NCI-H446 treated with DMSO at 0.1 percent for 48 hours (cell line): ENCODE measurements at places on chromosomes 5 and 9.

GRCh38 chr5:83342465-83342864 is 129.1 kb upstream of the VCAN start:
- no peak for DNase-seq

GRCh38 chr9:117302487-117302886 is 112.4 kb downstream of the ASTN2 start:
- DNase-seq: no peak

DNA sequence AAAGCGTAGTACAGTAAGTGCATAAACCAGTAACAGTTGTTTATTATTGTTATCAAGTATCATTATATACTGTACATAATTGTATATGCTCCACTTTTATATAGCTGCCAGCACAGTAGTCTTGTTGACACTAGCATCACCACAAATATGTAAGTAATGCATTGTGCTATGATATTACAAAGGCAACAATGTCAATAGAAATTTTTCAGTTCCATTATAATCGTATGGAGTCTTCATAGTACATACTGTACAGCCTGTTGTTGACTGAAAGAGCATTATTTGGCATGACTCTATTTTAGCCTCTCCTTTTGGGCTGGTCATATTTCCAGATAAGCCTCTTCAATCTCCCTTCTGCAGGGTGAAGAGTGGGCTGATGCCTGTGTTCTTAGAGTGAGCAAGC is 40.4 kb downstream of the CFAP95 start:
- no peak for DNase-seq

DNA sequence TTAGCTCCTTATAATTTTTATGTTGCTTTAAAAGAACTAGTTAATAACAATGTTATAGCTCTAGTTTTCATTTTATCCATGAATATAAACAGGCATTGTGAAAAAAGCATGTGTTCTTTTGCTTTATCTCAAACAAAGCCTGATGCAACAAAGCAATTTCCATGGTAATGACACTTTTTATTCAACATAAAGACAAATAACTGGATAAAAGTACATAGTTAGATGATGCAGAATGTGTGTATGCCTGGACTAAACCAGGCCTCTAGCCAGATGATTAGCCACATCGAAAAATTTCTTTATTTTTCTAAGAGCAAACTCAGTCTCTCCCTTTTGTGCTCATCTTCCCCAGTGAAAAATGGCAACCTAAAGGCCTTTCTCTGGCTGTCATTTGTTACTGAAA is 125.6 kb upstream of the TARS1 start:
- DNase-seq: no peak

GRCh38 chr5:169300468-169301385 is at the start of gene SLIT3:
Gene SLIT3, minus strand, starts transcription at chr5:169301139. Its CDS starts 430 bp downstream, at chr5:169300709.
- DNase-seq: no peak

DNA sequence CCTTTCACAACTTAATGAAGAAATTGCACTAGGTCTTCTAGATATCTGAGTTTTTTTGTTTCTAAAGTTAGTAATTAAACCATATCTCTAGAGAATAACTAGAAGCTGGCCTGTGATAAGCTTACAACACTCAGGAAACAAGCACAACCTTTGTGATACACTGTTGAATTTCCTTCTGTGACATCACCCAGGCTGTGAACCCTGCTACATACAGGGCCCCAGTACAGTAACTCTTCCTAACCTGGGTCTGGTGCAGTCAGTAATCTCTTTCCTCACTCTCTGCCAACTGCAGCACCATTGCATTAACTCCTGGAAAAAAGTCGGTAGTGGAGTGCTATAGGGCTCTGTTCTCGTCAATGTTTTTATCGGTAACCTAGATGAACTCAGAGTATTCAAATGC is 10.6 kb upstream of the IGFBPL1 start:
- DNase-seq: no peak

DNA sequence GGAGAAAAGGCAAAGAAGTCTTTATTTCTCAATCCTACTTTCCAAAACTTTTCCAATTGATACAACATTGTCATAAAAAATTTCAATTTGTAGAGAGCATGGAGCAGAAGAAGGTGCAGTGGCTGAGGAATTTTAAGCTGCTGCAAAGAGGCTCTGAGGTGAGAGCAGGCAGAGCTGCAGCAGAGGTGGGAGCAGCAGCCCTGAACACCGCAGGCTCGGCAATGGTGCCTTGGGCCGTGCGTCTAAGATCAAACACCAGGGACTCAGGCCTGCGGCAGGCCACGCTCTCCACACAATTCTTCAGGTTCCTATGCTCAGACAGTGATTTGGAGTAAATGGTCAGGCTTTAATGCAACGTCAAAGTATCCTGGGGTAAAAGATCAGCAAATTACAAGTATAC is 46.3 kb downstream of the SIL1 start:
- DNase-seq: no peak

- DNase-seq: peak; percentile 68
These were observed 1.6 kb upstream of the HAPLN1 start for GRCh38 chr5:83721953-83722901.

GRCh38 chr9:20570756-20571155 is 51.5 kb downstream of the MLLT3 start:
- DNase-seq: no peak

DNA sequence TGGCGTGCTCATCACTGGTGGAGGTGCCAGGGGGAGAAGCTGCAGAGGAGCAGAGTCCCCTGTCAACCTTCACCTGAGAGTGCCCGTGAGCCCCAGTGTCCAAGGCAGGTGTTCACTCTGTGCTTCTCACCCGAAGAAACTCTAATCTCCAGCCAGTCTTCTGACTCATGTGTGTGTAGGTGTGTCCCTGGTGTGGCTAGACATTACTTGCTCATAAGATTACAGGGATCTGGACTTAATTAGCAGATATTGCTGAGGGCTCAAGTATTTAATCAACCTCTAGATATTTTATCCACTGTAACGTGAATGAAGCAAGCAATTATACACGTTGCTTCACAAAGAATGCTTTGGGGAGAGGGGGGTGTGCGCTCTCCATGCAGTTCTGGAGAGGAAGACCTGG is 72.5 kb downstream of the MED10 start:
- no peak for DNase-seq

GRCh38 chr5:142143878-142144277 is 35.3 kb downstream of the NDFIP1 start:
- no peak for DNase-seq

DNA sequence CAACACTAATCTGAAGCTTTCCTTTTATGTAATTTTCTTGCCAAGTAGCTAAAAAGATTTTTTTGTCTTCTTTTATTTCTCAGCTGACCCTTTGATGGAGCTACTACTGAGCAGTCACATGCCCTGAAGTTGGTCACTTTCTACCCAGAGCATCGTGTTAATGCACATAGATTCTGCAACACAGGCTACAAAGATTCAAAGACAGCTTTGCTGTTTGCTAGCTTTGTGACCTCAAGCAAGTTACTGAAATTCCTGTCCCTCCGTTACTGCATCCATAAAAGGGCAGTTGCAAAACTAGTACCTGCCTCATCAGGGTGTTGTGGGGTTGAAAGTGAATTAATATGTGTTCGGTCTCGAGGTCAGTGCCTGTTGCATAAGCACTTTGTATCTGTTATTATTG is 179.9 kb downstream of the GAS1 start:
- DNase-seq: no peak

GRCh38 chr9:7606591-7606990 is 193.0 kb downstream of the DMAC1 start:
- DNase-seq: no peak

GRCh38 chr5:92581690-92582089 is 999.3 kb downstream of the NR2F1-AS1 start:
- DNase-seq: no peak

GRCh38 chr9:136625101-136626065 is 37.3 kb upstream of the EGFL7 start:
- no peak for DNase-seq

DNA sequence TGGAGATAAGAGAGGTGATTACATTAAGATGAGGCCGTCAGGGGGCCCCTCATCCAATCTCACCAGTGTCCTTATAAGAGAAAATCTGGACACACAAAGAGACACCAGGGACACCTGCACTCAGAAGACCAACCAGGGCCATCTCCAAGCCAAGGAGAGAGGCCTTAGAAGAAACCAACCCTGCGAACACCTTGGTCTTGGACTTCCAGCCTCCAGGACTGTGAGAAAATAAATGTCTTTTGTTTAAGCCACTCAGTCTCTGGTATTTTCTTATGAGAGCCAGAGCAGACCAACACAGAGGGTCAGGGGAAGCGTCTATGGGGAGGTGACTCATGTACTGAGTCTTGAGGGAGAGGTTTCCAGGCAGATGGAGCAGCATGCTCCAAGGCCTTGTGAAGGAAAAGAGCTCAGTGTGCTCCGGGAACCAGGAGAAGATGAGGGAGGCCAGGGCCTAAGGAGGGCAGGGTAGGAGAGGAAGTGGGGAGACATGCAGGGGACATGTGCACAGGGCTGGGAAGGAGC is 5.4 kb downstream of the PHYKPL start:
- no peak for DNase-seq

DNA sequence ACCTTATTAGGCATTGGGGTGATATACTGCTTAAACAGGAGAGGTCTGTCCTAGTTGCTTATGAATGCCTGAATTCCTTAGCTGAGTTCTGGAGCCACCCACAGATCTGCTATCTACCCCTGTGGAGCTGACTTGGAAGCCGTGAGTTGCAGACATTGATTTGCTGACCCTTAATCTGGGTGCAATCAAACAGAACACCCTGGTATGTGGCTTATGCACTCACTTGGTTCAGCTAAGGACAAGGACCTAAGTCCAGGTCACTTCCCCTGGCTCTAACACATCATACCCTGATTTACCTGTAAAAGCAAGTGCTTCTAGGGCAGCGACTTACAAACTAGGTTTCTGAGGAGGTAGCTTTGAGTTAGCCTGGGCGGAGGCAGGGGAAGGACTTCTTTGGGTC is 41.6 kb upstream of the TLR4 start:
- DNase-seq: no peak

DNA sequence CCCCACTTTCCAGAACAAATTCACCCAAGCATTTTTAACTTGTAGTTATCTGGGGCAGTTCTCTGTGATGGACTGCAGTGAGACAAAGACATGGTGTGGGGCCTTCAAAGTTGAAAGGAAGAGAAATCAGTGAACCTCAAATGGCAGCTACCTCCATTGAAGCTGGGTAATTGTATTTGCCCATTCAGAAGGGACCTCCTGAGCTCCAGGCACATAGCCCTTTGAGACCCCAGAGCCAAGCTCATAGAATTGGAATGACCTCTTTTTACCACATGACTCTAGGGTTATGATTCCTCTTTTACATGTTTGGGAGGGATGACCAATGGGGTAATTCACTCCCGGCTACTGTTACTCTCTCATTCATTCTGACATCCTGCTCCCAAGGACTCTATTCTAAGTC is 368.4 kb upstream of the ITGA1 start:
- no peak for DNase-seq

GRCh38 chr5:73844165-73844564 is 218.2 kb downstream of the ARHGEF28 start:
- no peak for DNase-seq

DNA sequence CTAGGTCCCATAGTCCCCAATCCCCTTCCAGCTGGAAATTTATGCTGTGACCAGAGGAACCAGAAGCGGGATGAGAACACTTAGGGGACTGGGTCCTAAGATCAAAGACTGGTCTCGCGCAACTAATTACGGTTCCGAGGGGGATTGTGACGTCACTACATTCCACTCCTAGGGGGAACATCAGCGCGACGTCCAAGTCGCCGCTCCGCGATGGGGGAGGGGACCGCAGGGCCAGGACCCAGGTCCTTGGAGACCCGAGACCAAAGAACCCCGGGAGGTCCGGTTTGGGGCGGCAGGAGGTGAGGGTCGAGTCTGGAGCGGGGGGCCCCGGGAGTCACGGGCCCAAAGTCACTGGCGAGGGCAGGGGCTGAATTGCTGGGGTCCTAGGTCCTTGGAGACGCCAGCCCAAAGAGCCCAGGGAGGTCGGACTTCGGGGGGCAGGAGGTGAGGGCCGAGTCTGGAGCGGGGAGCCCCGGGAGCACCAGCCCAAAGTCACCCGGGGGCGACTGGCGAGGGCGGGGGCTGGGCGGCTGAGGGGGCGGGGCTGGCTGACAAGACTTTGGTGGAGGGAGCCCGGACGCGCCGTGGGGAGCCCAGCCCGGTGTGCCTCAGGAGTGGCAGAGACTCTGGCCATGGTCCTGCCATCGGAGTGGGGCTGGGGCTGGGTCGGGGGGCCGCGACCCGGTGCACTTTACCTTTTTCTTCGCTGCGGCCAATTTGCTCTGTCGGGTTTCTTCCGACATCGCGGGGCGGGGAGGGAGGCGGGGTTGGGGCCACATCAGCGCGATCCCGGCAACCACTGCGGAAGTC is at the start of gene GOLGA2:
Gene GOLGA2, minus strand, starts transcription at position 810 of the 810 bp plus-strand sequence. Its CDS starts 31 bp downstream, at position 779.
- no peak for DNase-seq

GRCh38 chr5:141155540-141156374 is 5.9 kb downstream of the PCDHB6 start:
- peak; percentile 19 for DNase-seq

DNA sequence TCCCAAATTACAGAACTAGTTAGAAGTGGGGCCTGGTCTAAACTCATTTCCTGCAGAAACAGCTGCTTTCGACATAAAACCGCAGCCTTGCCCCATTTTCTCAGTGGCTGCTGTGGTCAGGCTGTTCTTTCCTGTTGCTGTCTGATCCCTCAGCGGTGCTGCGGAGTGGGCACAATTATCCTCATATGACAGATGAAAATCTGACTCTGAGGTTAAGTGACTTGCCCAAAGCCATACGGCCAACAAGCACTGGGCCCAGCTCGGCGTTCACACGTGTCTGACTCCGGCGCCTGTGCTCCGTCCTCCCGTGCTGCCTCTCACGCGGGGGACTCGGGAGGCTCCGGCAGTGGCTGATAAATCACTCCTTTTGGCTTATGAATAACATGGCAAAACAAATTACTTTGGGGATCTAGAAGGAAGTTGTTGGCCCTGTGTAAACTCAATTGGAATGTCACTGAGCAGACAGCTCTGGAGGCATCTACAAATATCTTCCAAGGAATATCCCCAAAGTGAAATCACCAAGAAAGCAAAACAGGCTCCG is 142.6 kb upstream of the LMX1B start:
- DNase-seq: no peak

DNA sequence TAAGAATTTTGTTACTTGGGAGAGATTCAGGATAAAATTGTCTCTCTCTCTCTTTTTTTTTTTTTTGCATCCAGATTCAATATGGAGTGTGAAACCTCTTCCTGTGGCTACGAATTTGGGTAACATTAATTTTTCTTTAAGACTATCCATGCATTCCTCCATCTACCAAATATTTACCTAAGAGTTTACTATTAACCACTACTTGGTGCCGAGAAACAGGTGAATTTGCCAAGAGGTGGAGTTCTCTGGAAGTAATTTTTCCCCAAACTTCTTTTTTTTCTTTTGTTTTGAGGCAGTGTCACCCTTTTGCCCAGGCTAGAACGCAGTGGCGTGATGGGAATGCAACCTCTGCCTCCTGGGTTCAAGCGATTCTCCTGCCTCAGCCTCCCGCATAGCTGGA is 206.3 kb upstream of the VLDLR start:
- DNase-seq: no peak

DNA sequence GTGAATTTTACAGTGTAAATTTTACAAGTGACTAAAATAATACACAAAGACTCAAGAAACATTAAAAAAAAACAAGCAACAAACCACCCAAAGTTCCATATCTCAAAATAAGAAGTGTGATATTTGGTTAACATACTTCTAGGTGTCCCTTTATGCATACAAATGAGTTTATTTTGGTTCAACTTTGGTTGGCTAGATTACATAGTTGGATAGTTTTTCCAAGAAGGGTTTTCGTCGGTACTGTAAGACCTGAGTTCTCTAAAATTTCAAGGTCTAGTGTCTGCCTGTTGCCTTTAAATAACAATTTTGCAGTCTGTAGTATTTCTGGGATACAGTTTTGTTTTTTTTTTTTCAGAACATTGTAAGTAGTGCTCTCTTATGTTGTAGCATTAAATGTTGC is 58.8 kb upstream of the JAK2 start:
- DNase-seq: no peak

GRCh38 chr5:38426986-38427950 is 129.2 kb downstream of the LIFR start:
- no peak for DNase-seq
